ENCODE measurements at places on chromosomes 7 and 10.

GRCh38 chr10:110009736-110010475, 2.1 kb downstream of the ADD3 start:
- no peak for DNase-seq

DNA sequence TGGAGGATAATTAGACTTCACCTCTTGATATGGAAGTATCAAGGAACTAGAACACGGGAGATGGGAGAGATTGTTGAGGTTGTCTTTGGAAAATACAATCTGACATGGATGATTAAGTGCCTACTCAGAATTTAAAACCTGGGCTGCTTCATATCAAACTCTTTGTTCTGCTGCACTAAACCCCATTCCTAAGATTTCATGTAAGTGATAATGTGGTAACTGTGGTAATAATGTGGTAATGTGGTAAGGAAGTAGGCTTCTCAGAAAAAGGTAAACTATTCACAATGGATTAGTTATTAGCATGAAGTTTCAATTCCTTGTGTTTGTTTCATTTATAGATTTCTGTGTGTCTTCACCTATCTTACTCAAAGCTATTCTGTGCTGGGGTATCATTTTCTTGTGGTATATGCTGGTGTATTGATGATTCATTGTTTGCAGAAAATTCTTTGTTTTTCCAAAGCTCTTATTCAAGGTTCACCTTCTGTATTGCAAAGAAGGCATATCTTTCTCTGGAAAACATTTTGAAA, 129.9 kb upstream of the TAC1 start:
- DNase-seq, result no peak

DNA sequence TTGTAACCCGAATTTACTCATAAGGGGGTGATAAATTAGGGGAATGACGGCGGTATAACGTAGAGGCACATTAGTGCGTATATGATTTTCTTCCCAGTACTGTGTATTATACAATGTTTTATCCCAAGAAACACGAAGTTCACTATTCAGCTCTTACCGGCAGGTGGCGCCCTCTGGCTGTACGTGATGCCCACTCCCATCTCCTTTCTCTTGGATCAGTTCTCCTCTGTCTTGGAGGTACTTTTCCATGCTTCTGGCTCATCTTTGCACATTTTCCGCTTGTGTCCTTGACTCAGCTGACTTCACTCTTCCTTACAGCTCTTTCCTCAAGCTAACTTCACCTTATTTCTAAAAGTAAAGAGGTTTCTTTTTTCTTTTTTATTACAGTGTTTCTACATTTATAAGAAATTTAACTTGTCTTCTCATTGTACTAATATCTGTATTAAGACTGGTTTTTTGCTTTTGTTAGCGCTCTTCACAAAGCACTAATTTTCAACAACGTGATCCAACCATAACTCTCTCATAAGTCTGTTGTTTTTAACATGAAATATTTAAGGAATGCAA, 21.3 kb downstream of the TMEM176B start:
- peak; percentile 67 for DNase-seq

- DNase-seq, result peak; percentile 51
Measured at GRCh38 chr7:155206318-155207020, 91.2 kb upstream of the INSIG1 start.

GRCh38 chr10:44651834-44652233, 259.3 kb upstream of the TMEM72 start:
- no peak for DNase-seq

- DNase-seq, result no peak
Measured at GRCh38 chr7:876972-877311, 588 bp downstream of the GET4 start.

All from renal cortex interstitium (tissue), 15 donors.